ENCODE measurements at places on chromosomes 7 and 10. TPM values are rescaled to one million over a fixed set of nuclear protein-coding genes. Genes with fewer than 3 reads are reported as not detected.

- H3K27ac ChIP-seq: peak overlapping the region; percentile 12
- no peak overlapping the region for H3K4me3 ChIP-seq
- DNase-seq: peak; percentile 53
- no peaks in the 10 kb centered on the region for H3K27me3 ChIP-seq
- no peaks in the 10 kb centered on the region for H3K36me3 ChIP-seq
Observed at GRCh38 chr7:143285470-143285778, 666 bp downstream of the TMEM139 start.

GRCh38 chr10:69972981-69973397 is 79.7 kb upstream of the MACROH2A2 start:
- no peaks in the 10 kb centered on the region for H3K4me1 ChIP-seq
- H3K27ac ChIP-seq: no peak overlapping the region
- H3K27me3 ChIP-seq: no peaks in the 10 kb centered on the region
- H3K36me3 ChIP-seq: no peaks in the 10 kb centered on the region
- H3K4me3 ChIP-seq: no peak overlapping the region

- H3K4me3 ChIP-seq: no peak overlapping the region
- H3K4me1 ChIP-seq: no peaks in the 10 kb centered on the region
- DNase-seq: no peak
- H3K36me3 ChIP-seq: no peaks in the 10 kb centered on the region
- H3K27ac ChIP-seq: no peak overlapping the region
Observed at GRCh38 chr7:32036557-32036956, 33.6 kb downstream of the PDE1C start.

DNA sequence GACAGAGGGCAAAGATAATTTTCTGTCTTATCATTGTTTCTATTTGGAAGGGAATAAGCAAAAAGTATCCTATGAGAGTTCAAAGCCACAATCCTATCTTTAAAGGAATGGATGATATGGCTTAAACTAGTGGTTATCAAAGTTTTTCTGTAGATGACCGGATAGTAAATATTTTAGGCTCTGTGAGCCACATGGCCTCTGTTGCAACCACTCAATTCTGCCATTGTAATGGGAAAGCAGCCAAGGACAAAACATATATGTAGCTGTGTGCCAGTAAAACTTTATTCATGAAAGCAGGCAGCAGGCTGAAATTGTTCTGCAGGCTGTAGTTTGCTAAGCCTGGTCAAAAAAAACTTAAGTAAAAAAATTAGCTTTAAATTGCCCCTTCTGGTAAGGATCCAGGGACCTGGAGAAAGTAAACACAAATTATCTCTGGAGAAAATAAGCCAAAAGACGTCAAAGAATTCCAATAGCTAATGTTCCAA is 73.3 kb downstream of the THSD7A start:
- no peak for DNase-seq
- H3K4me3 ChIP-seq: no peak overlapping the region
- H3K27ac ChIP-seq: no peak overlapping the region
- no peaks in the 10 kb centered on the region for H3K4me1 ChIP-seq

- no peaks in the 10 kb centered on the region for H3K4me1 ChIP-seq
- H3K4me3 ChIP-seq: no peak overlapping the region
- H3K36me3 ChIP-seq: no peaks in the 10 kb centered on the region
- DNase-seq: no peak
- no peak overlapping the region for H3K27ac ChIP-seq
- no peaks in the 10 kb centered on the region for H3K27me3 ChIP-seq
Observed at GRCh38 chr10:33921970-33922605, 587.6 kb upstream of the NRP1 start.

DNA sequence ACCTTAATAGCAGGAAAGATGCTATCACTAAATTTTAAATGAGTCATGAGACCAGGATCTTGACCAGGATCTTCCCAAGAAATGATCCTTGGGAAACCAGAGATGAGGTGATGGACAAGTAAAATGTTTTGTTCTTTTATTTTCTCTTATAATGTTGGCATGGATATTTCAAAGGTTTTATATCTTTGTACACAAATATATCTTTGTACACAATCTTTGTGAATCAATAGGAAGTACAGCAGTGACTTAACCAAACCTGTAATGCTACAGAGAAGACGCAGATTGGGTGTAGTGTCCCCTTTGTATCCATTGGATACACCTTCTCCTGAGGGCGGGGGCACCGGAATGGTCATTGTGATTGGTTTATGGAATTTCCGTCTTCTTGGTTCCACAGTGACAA is 180.1 kb upstream of the CCDC6 start:
- no peaks in the 10 kb centered on the region for H3K27me3 ChIP-seq
- no peak overlapping the region for H3K27ac ChIP-seq
- no peak for DNase-seq
- H3K4me3 ChIP-seq: no peak overlapping the region
- peaks cover 4% of the 10 kb centered on the region for H3K36me3 ChIP-seq

GRCh38 chr7:42429339-42429738 is 192.3 kb upstream of the GLI3 start:
- peak overlapping the region; percentile 58 for H3K27ac ChIP-seq
- H3K4me3 ChIP-seq: no peak overlapping the region
- no peaks in the 10 kb centered on the region for H3K36me3 ChIP-seq
- no peaks in the 10 kb centered on the region for H3K4me1 ChIP-seq
- no peak for DNase-seq

- H3K27me3 ChIP-seq: no peaks in the 10 kb centered on the region
- H3K36me3 ChIP-seq: no peaks in the 10 kb centered on the region
- H3K27ac ChIP-seq: no peak overlapping the region
- DNase-seq: no peak
- H3K4me1 ChIP-seq: no peaks in the 10 kb centered on the region
Observed at GRCh38 chr10:78277314-78278057, 243.8 kb downstream of the RPS24 start.

DNA sequence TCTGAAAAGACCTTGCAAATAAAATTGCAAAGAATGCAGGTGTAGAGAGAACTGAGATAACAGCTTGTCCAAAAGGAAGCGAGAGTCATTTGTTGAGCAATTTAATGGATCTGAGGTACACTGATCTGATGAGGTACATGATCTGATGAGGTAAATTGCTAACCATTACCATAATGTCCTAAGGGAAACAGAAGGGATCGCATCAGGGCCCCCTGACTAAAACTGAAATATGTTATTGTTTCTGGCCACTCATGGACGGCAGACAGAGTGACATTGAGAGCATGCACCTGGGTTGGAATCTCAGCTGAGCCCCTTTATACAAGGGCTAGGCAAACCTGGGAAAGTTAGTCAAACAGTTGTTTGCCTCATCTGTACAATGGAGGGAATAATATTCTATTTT is 15.8 kb upstream of the PAPSS2 start:
- H3K36me3 ChIP-seq: no peaks in the 10 kb centered on the region
- no peak overlapping the region for H3K4me3 ChIP-seq
- no peak overlapping the region for H3K27ac ChIP-seq
- H3K4me1 ChIP-seq: no peaks in the 10 kb centered on the region

- H3K27me3 ChIP-seq: no peaks in the 10 kb centered on the region
- H3K4me1 ChIP-seq: peaks cover 23% of the 10 kb centered on the region
- H3K27ac ChIP-seq: peak overlapping the region; percentile 100
- H3K36me3 ChIP-seq: peaks cover 14% of the 10 kb centered on the region
- H3K4me3 ChIP-seq: peak overlapping the region; percentile 73
- peak; percentile 84 for DNase-seq
Observed at GRCh38 chr10:30433306-30433729, 666 bp upstream of the MAP3K8 start.

- no peak overlapping the region for H3K27ac ChIP-seq
- DNase-seq: no peak
- no peaks in the 10 kb centered on the region for H3K27me3 ChIP-seq
- H3K4me1 ChIP-seq: no peaks in the 10 kb centered on the region
- H3K36me3 ChIP-seq: no peaks in the 10 kb centered on the region
Observed at GRCh38 chr7:94336009-94336408, 58.7 kb upstream of the COL1A2 start.

DNA sequence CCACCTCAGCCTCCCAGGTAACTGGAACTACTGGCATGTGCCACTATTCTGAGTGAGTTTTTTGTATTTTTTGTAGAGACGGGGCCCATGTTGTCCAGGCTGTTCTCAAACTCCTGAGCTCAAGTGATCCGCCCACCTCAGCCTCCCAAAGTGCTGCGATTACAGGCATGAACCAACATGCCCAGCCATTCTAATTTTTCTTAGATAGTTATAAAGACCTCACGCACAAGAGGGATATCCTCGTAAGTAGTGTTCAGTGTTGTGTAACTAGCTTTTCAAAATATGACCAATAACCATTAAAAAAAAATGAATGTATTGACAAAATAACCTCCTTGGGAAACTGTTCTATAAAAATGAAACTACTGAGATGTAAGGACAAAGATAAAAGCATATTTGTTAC is 90.5 kb upstream of the FERD3L start:
- DNase-seq: no peak
- H3K27ac ChIP-seq: no peak overlapping the region
- H3K36me3 ChIP-seq: no peaks in the 10 kb centered on the region
- no peak overlapping the region for H3K4me3 ChIP-seq
- no peaks in the 10 kb centered on the region for H3K4me1 ChIP-seq

DNA sequence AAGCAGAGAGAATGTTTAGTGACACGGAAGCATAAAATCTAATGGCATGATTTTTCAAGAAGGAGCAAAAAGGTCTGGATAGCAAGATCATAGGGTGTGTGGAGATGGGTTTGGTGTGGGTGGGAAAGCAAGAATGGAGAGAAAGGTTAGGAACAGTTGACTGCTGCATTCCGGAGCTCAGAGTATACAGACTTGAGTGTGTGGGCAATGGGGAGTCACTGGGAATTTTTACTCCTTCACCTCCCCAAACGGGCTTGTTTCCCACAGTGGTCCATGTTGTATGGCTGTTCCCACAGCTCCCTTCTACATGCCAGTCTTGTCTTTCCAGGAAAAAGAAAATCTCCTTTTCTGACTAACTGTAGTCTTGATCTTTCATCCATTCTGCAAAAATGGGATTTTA is 122.1 kb downstream of the CDK6 start:
- no peaks in the 10 kb centered on the region for H3K36me3 ChIP-seq
- DNase-seq: no peak
- no peak overlapping the region for H3K4me3 ChIP-seq
- no peak overlapping the region for H3K27ac ChIP-seq
- peaks cover 8% of the 10 kb centered on the region for H3K4me1 ChIP-seq
- H3K27me3 ChIP-seq: no peaks in the 10 kb centered on the region

- no peak overlapping the region for H3K4me3 ChIP-seq
- no peaks in the 10 kb centered on the region for H3K27me3 ChIP-seq
- H3K27ac ChIP-seq: peak overlapping the region; percentile 69
- DNase-seq: no peak
- H3K36me3 ChIP-seq: no peaks in the 10 kb centered on the region
- H3K4me1 ChIP-seq: peaks cover 59% of the 10 kb centered on the region
Observed at GRCh38 chr7:2411049-2411448, 7.6 kb downstream of the CHST12 start.

DNA sequence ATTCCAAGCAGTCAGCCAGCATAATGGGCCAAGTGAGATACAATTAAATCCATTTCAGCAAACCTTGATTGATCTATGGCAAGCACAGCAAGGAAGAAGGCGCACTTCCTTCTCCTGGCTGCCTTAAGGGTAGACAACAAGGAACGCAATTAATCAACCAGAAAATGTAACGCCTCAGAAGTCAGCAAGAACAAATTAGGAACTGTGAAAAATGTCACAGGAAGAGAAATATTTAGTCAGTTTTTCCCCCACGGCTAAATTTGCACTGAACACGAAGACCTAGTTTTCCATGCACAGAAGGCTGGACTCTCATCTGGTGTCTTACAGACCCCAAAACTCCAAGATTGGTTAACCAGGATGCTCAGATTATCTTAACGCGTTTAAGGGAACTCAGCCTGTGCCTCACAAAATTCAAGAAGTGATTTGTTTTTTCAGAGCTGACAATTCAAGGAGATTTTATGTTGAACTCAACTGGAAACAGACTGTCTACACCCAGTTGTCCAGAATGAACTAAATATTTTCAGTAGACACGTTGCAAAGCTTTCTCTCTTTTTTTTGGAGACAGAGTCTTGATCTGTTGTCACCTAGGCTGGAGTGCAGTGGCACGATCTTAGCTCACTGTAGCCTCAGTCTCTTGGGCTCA is 14.2 kb downstream of the SNX8 start:
- no peaks in the 10 kb centered on the region for H3K27me3 ChIP-seq
- H3K4me3 ChIP-seq: no peak overlapping the region
- H3K4me1 ChIP-seq: peaks cover 24% of the 10 kb centered on the region

- no peak for DNase-seq
- H3K4me3 ChIP-seq: no peak overlapping the region
- no peaks in the 10 kb centered on the region for H3K27me3 ChIP-seq
- H3K36me3 ChIP-seq: no peaks in the 10 kb centered on the region
- H3K4me1 ChIP-seq: peaks cover 6% of the 10 kb centered on the region
Observed at GRCh38 chr7:17184805-17185689, 113.4 kb upstream of the AHR start.

DNA sequence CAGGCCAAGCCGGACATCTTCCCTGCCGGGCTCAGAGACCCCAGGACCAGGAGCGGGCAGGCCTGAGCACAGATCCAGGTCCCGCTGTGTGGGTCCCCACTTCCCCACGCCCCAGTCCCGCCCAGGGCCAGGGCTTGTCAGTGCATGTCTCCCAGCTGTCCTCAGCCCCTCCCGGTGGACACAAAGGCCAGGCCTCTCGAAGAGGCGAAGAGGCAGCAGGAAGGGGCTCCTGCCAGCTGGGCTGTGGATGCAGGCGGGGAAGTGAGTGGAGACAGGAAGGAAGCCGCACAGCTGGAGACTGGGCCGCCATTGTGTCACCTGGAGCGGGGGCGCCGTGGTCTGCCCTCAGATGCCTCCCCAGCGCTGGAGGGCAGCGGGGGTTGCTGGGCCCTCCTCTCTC is 4.8 kb downstream of the GRIFIN start:
- no peak for DNase-seq
- peaks cover 7% of the 10 kb centered on the region for H3K4me1 ChIP-seq
- H3K36me3 ChIP-seq: no peaks in the 10 kb centered on the region

- no peak overlapping the region for H3K4me3 ChIP-seq
- no peak for DNase-seq
- no peaks in the 10 kb centered on the region for H3K27me3 ChIP-seq
- H3K4me1 ChIP-seq: no peaks in the 10 kb centered on the region
Observed at GRCh38 chr7:585229-585711, 65.6 kb upstream of the PDGFA start.

DNA sequence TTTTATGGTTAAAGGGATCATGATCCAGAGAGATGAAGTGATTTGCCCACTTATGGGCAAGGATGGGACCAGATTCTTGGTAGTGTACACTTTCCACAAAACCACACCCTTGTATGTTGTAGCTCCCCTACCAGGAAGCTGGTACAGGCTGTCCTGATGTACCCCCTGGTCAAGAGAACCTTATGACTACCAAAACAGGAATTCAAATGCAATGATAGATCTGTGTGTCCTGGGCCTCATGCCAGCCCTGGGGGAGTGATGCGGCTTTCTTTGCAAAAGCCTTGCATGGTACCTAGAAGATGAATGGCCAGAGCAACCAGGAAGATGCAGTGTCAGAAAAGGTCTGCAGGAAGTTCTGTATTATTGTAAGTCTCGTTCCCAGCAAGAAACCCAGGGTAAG is 94.9 kb upstream of the AGK start:
- no peaks in the 10 kb centered on the region for H3K36me3 ChIP-seq
- DNase-seq: no peak
- H3K4me3 ChIP-seq: no peak overlapping the region
- no peaks in the 10 kb centered on the region for H3K4me1 ChIP-seq
- H3K27ac ChIP-seq: no peak overlapping the region

DMBT1 gene
- 16.8 TPM for total RNA-seq

GIMAP2 gene
- 27.6 TPM for total RNA-seq

GDF2 gene
- not detected for total RNA-seq

BMPER gene
- total RNA-seq: 15.6 TPM

CRYGN gene
- not detected for total RNA-seq

CDHR1 gene
- 0.34 TPM for total RNA-seq

ACTR3C gene
- total RNA-seq: 18.1 TPM

SPRN gene
- total RNA-seq: not detected

PHYHIPL gene
- not detected for total RNA-seq

FAM131B gene
- 0.77 TPM for total RNA-seq

OR13A1 gene
- total RNA-seq: 0.14 TPM
